Bronchial epithelial cell (primary cell): ENCODE measurements at places on chromosomes 12 and 14.

DNA sequence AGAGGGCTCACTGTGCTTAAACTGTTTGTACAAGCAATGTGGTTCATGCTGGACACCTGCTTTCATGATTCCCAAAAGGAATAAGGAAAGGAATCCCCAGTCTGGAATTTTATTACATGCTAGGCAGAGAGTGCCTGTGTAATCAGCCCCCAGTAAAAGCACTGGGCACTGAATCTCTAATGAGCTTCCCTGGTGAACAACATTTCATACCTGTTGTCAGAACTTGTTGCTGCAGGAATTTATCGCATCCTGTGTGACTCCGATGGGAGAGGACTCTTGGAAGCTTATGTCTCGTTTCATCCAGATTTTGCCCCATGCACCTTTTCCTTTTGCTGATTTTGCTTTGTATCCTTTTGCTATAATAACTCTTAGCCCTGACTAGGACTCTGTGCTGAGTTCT lies 190.2 kb upstream of the HMGA2 start:
- DNase-seq, result peak; percentile 95

GRCh38 chr12:4807813-4808212 lies 87.6 kb downstream of the GALNT8 start:
- no peak for DNase-seq

GRCh38 chr14:36217732-36218131 lies 41.2 kb upstream of the PTCSC3 start:
- DNase-seq, result peak; percentile 84

DNA sequence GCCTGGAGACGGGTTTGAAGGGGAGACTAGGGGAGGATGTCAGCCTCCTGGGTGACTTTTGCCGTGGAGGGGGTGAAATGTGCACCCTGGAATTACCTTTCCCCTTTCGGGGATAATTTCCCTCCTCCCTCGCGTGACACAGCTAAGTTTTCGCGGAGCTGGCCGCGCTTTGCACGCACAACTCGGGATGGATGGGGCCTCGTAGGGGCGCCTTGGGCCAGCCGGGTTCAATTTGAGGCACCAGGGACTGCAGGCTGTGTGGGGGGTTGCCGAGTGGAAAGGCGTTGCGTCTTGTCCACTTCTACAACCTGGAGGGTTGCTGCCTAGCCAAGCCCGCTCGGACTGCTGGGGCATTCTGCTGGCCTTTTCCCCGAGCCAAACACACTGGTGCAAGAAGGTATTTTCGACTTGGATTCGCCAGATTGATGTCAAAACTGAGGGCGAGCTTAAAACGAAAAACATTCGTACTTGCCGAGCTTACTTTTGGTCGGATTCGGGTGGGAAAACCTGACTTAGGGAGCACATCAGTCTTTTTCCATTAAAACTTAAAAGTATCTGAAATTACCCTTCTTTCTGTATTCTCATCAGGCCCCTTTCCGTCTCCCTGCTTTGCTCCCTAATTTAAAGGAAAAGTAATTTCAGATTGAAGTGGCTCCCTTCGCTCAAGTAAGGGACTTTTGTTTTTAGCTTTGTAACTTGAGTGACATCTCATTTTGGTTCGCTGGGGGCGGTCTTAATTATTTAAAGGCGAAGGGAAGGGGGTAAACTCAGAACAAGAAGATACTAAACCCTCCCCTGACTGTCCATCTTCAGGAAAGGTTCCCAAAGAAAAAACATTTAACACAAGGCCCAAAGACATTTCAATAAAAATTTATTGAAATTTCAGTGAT lies 14.3 kb downstream of the TBX3 start:
- DNase-seq, result no peak

- DNase-seq, result no peak
Observed at GRCh38 chr12:39958377-39958776, 147.5 kb downstream of the SLC2A13 start.

GRCh38 chr12:116381744-116382685 lies 104.5 kb upstream of the MED13L start:
- DNase-seq, result peak; percentile 56

GRCh38 chr14:21302013-21302835 lies 22.3 kb downstream of the RPGRIP1 start:
- DNase-seq, result no peak

DNA sequence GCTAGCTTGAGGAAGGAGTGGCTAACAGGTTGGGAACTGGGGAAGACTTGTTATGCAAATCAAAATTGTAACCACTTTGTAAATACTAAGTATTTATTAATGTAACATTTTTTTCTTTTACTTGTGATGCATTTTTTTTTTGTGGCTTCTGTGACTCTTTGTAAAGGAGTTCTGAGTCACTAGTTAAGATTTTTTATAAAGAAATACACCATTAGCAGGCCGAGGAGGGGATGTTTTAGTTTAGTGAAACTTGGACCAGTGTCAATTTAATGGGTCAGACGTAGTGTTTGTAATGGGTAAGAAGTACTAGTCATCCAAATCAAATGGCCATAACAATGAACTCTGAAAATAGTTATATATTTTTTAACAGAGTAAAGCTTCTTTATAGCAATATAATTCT lies 43.1 kb downstream of the AKAP6 start:
- DNase-seq, result peak; percentile 92

- DNase-seq, result no peak
Observed at GRCh38 chr14:64217834-64218233, 76.3 kb downstream of the ESR2 start.

DNA sequence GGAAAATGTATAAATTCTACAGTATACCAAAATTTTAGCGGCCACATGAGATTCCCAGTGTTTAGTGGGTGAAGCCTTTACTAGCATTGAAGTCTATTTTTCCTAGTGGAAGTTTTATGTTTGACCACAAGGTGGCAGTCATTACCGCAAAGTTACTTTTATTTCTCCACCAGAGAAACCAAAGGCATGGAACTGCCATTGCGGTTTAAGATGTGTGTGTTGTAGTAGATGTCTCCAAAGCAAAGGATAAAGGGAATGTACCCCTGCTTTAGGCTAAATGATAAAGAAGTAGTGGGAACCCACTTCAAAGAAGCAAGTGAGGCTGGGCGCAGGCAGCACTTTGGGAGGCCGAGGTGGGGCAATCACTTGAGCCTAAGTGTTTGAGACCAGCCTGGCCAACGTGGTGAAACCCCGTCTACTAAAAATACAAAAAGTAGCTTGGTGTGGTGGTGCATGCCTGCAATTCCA lies 140.5 kb downstream of the PRKCH start:
- peak; percentile 63 for DNase-seq

DNA sequence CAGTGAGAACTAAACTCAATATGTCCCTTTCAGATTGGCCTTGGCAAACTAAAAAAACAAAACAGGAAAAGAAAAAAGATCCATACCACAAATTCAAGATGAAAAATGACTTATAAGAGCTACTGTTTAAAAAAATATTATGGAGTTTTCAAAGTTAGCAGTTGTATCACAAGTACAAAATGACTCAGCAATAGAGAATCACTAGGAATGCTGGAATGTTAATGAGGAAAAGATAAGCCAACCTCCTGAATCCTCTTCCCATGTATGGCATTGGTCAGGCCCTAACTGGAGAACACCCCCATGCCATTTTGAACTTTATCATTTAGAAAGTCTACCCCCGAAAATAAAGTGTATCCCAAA lies 62.2 kb downstream of the PPP1R36 start:
- peak; percentile 52 for DNase-seq

DNA sequence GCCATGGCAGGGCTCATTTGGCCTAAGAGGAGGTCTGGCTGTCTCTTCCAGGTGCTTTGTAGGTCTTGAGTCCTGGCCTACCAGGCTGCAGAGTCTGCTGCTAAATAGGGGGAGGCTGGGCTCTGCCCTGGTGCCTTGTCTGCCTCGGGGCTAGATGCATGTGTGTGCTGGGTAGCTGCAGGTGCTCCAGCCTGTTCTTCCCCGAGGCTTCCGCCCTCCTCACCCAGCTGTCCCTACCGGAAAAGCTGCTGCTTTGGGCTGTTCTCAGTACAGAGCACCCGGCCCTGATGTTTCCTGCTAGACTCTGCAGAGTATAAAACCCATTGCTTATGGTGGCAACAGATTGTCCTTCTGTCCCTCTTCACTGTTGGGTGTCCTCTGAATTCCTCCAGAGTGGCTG lies 37.7 kb downstream of the RAB35 start:
- DNase-seq, result no peak

- DNase-seq, result no peak
Observed at GRCh38 chr12:53288322-53288721, 7.0 kb upstream of the PFDN5 start.

GRCh38 chr12:131347345-131347714 lies 363.6 kb upstream of the SFSWAP start:
- no peak for DNase-seq

DNA sequence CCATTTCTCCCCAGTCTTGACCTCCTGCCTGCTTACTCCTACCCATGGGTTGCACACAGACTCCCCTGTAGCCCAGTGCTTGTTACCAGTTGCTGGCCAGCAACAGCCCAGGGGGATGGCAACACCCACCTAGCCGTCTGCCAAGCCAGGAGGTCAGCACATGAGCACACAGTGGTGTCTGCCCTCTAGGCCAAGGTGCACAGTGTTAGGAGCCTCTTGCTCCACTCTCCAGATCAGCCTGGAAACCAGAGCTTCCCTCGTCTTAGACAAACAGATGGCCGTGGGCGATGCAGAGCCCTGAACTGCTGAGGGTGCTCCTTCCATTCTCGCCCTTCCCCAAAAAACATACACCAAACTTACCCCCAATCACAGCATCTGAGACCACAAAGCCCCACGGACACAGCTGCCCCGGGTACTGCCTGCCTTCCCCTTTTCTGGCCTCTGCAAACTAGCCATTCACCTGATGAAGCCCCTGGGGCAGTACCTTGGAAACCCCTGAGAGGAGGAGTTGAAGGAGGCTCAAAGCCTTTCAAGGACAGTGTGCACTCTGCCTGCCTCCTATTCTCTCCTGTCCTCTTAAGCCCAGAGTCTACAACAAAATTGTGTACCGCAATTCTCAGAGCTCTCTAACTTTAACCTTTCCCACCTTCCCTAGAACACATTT lies 1.0 kb upstream of the GPD1 start:
- DNase-seq, result no peak

- no peak for DNase-seq
Observed at GRCh38 chr12:65084579-65084978, 36.5 kb downstream of the WIF1 start.

- DNase-seq, result peak; percentile 29
Observed at GRCh38 chr12:19893514-19893913, 454.2 kb downstream of the AEBP2 start.

DNA sequence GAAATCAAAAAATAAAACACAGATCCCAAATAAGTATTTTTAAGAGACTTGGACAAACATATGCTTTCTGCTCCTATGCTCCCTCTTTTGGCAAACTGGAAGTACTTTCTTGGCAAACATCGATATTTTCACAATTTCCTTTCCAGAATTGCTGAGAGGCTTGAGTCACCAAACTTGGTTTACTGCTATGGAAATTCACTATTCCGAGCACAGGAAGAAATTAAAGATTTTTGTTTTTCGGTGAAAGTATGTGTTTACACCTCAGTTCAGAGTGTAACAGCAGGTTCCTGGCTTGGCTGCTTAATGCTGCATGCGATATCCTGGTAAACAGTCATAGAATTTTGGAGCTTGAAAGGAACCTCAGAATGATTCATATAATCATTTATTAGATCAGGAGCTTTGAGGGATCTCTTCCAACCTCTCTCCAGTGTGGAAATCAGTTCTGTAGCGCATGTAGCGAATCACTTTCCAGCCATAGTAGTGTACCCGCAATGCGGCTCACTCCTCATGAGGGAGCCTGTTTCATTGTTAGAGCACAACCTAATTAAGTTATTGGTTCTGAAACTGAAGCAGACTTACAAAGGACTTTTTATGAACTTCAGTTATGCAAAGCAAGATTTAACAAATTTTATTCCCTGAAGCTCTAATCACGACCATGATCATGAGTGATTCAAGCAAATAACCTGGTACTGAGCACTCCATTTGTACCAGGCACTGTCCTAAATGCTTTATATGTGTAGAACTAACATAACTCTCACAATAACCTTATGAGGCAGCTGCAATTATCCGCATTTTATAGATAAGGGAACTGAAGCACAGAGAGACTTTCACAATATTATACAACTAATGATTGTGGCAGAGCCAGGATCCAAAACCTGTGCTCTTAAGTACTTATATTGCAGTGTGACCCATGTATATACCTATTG lies 56.4 kb upstream of the ATP2A2 start:
- peak; percentile 89 for DNase-seq

GRCh38 chr12:75360920-75361319 lies 26.4 kb downstream of the GLIPR1L1 start:
- no peak for DNase-seq

DNA sequence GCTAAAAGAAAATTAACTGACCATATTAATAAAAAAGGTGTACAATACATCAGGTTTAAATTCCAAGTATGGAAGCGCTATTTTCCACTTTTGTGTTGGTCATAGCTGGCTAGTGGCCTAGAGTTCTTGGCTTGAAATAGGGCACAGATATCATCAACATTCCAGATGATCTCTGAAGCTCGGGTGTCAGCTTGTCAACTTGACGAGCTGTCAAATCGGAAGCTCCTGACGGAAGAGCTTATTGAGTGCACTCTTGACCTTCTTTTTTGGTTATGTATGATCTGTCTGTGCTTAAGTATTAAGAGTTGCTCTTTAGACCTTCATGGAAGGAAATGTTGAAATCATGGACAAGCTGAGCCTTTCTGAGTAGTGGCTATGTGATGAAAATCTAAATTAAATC lies 177.9 kb downstream of the APAF1 start:
- no peak for DNase-seq

- DNase-seq, result no peak
Observed at GRCh38 chr12:24414480-24414879, 465.0 kb upstream of the SOX5 start.

DNA sequence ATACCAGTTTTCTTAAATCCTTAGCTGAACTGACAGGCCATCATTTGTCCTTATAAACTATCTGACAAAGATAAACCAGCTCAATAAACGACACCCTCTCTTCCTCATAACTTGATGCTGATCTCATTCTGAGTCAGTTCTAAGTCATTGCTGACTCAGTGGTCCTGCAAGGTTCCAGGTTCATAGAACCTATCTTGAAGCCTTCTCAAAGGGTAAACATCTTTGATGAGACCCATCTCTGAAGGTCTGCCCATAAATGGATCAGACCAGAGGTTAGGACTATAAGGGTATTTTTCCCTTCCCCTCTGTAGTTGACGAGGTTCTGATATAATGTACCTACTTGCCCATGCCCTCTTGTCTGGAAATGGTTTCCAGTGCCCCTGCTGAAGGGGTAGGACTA lies 11.9 kb downstream of the NAA25 start:
- peak; percentile 98 for DNase-seq

- DNase-seq, result peak; percentile 32
Observed at GRCh38 chr12:106022568-106023012, 116.2 kb downstream of the NUAK1 start.

GRCh38 chr14:73263606-73264005 lies 26.3 kb downstream of the PAPLN start:
- DNase-seq, result no peak

DNA sequence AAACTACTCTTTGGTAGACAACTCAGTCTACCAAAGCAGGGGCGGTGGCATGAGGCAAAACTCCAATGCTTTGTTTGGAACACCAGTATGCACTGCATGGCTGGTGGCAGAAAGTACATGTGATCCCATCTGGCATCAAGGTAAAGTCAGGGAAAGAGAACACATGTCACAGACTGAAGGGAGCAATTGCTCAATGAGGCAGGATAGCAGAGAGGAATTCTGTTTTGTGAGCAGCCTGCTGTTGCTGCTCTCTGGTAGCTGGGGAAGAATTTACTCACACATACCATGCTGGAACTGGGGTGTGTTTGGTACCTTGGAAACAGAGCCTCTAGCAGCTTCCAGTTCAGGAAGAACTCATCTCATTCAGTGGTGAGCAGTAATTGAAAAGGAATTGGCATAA lies 84.8 kb downstream of the HELB start:
- DNase-seq, result no peak

GRCh38 chr14:31286456-31287293 lies 79.1 kb upstream of the HECTD1 start:
- no peak for DNase-seq

- no peak for DNase-seq
Observed at GRCh38 chr14:85445151-85445795, 84.7 kb upstream of the FLRT2 start.
